ENCODE measurements at places on chromosomes 2 and 18. TPM values are rescaled to one million over a fixed set of nuclear protein-coding genes. Genes with fewer than 3 reads are reported as not detected.

DNA sequence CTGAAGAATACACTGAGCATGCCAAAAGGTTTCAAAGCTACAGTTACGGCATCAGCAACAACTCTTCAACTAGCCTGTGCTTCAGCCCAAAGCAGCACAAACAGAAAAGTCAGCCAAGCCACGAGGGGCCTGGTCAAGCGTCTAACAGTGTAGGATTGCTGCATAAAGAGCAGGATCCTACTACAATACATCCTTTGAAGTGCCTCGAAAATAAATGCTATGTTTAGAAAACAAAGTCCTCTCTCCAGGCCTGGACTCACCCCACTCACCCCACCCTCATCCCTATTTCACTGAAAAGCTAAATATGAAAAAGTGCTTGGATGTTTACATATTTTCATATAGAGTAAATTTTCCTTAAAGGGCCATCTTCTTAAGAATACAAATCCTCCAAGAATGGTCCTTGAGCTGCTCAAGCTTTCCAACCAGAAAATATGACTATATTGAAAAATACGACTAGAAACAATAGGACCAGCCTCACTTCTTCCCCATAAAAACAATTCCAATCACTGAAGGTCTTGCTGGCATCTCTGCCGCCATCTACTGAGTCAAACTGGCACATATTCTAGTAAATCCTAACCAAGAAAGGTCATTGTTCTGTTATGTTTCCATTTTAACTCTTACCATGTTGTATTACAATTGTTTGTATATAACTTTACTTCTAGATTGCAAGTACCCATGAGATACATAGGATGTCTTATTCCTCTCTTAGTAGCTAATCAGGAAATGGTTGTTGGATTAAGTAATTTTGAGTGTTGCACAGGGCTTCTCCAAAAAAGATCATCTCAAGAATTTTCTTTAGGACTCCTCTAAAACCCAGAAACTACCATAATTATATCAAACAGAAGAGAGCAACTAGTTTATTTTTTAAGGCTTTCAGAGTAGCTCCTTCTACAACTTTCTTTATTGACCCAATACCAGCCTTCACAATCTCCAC is 63.6 kb downstream of the CLHC1 start:
- no peak for DNase-seq

GRCh38 chr2:186599186-186599778 is 9.4 kb downstream of the ITGAV start:
- no peak for DNase-seq

DNA sequence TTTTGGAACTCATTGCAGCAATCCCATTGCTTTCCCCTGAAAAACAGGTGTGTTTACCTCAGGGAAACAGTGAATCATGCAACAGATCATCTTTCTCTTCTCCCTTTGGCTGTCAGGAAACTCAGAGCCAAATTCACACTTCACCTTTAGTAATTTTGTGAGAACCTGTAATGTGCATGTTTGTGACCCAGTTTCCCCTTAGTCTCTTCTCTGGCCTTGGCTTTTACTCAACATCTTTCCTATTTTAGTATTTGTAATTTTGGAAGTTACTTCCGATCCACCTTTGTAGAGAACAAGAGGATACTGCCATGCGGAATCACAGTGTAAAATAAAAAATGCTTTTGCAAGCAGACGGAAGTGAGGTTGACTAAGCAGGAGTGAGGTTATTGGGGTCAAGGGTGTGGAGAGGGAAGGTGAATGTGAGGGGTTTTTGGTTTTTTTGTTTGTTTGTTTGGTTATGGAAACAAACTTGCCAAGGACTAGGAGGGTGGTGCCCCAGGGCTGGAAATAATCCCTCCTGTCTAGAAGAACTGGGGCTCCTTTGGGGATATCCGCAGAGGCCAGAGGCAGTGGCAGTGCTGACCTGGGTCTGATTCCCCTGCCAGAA is 14.0 kb downstream of the ASPRV1 start:
- no peak for DNase-seq

- DNase-seq = no peak
Measured at GRCh38 chr2:95669441-95669991, 77.7 kb downstream of the TRIM43 start.

DNA sequence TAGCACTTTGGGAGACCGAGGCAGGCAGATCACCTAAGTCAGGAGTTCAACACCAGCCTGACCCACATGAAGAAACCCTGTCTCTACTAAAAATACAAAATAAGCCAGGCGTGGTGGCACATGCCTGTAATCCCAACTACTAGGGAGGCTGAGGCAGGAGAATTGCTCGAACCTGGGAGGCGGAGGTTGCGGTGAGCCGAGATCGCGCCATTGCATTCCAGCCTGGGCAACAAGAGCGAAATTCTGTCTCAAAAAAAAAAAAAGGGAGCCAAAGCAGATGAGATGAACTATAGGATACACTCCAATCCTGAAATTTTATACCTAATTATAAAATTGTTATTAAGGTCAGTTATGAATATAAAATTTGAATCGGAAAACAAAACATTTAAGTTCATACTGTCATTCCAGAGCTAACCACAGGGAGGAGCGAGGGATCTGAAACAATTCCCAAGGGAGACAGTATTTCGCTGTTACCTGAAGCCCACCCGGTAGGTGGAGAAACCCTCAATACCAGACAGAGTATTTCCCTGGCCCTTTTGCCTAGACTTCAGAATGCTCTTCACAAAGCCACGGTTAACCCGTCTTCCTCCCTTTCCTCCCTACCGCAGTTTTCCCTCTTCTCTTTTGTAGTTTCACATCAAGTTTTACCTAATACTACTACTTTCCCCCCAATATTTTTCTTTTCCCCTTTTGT is 1.4 kb downstream of the PPM1G start:
- no peak for DNase-seq

The RAPH1 gene
- 2.3 TPM for total RNA-seq

GRCh38 chr2:43605851-43606250 is 10.0 kb upstream of the THADA start:
- DNase-seq = no peak

- no peak for DNase-seq
Measured at GRCh38 chr2:70926042-70926441, 9.7 kb upstream of the ATP6V1B1 start.

The OR6B2 gene
- total RNA-seq = not detected

The MEIS1 gene
- not detected for total RNA-seq

GRCh38 chr2:239831861-239832489 is 193.2 kb downstream of the NDUFA10 start:
- no peak for DNase-seq

The LRRC30 gene
- not detected for total RNA-seq

GRCh38 chr2:212548455-212548819 is 9.8 kb upstream of the ERBB4 start:
- no peak for DNase-seq
